ENCODE measurements at places on chromosomes 13 and 19.

GRCh38 chr13:50911081-50911631, 1.6 kb downstream of the RNASEH2B start:
- no peak for DNase-seq

DNA sequence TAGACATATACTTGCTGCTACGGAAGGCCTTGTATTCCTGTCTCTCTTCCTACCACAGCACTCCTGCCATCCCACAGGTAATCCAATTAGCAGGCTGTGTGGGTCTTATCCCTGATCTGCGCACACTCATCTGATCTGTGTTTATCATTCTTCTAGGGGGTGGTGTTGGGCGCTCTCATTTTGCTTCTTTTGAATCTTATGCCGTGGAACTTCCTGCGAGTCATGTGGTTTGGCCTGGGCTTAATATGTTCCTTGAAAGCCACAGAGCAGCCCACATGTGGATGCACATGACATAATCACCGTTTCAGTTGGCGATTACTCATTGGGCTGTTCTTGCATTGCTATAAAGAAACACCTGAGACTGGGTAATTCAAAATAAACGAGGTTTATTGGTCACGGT, 7.5 kb downstream of the RASA3 start:
- no peak for DNase-seq

GRCh38 chr19:6728346-6728745, 7.9 kb upstream of the C3 start:
- DNase-seq: peak; percentile 64

GRCh38 chr19:13781547-13781946, 7.3 kb downstream of the C19orf53 start:
- peak; percentile 79 for DNase-seq

DNA sequence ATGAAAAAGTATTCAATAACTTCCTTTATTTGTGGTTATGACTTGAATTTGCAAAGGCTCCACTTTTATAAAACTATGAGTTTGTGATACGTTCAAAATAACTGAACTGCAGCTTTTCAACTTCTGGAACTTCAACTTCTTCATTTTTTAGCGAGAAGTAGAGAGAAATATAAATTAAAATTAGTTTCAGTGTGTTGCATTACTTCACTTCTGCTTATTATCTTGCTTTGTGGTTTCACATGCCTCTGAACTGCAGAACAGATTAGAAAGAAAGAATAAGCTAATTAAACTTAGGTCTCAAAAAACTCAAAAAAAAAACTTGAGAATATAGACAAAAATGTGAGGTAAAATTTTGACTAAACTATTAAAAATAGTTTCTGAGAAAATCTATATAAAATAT, 1073.4 kb downstream of the PCDH17 start:
- DNase-seq: no peak

DNA sequence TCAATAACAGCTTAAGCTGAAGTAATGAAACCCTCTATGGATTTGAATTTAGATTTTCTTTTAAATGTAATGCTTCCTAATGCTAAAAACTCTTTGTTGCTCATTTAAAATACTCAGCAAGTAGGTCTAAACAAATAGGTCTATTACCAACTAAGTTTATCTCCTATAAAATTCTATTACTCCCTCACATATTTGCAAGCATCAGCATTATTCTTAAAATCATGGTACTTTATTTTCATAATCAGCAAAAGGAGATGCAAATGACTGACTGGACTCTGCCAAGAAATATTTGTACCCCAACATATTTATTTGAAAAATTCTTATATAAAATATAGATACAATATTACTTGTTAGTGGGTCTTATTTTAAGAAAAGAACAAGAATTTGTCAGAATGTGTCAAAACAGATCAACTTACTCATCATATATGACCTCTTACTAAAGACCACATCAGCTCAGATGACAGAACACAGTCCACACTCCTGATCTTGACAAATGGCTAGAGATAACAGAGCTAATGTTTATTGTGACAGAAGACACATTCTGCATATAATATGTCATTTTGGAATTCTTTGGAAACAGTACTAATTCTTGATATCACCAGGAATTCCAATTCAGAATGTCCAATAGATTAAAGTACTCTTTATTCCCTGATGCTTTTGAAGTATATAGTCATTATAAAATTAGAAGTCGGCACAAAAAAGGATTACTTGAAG, 704.6 kb upstream of the PCDH9 start:
- no peak for DNase-seq

GRCh38 chr13:52896827-52897659, 48.6 kb upstream of the PCDH8 start:
- peak; percentile 47 for DNase-seq

GRCh38 chr13:40207001-40207478, 459.4 kb downstream of the FOXO1 start:
- no peak for DNase-seq

DNA sequence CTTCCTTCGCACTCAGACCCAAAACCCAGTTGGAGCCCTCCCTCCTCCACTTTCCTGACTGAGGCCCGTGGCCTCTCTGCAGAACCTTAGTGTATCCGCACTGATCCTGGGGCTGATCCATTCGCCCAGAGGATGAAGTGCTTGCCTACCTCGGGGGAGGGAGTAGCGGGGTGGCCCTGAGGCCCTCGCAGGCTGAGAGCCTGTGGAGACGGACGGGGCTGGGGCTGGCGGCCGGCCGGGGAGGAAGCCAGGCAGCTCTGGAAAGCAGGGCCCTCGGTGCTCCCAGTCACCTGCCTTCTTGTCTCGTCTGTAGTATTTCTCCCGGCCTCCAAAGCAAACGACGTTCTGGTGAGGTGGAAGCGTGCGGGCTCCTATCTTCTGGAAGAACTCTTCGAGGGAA, 1.3 kb downstream of the PROZ start:
- DNase-seq: no peak

DNA sequence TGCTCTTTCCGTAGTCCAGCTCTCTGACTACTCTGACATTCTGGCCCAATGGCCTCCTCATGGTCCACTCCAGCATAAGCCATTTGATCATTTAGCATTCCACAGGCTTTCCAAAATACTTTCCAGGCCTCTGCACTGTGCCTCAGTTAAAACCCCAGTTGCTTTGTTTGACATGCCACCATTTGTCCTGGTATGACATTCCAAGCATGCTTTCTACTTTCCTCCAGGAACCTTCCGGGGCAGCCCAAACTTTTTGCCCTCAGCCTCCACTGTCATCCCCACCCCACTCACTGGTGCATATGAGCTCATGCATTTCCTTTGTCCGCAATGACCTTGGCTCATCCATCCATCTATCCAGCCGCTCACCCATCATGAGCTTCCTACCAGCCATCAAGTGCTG, 41.8 kb upstream of the WASF3 start:
- no peak for DNase-seq

GRCh38 chr13:33678906-33679657, 138.9 kb upstream of the RFC3 start:
- peak; percentile 65 for DNase-seq
